Neural crest cell (in vitro differentiated cells): ENCODE measurements at places on chromosomes 12 and 14. TPM values are rescaled to one million over a fixed set of nuclear protein-coding genes. Genes with fewer than 3 reads are reported as not detected.

DNA sequence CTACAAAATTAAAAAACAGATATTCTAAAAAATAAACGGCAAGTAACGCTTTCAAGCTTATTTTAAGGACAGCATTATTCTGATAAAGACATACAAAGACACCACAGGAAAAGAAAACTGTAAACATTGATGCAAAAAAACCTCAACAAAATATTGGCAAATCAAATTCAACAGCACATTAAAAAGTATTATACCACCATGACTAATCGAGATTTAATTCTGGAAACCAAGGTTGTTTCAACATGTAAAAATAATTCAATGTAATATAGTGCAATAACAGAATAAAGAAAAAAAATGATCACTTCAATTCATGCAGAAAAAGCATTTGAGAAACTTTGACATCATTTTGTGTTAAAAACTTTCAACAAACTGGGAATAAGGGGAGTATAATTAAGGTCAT, 1323.2 kb downstream of the FSCB start:
- no peaks in the 10 kb centered on the region for H3K4me1 ChIP-seq
- no peak overlapping the region for H3K4me3 ChIP-seq
- no peaks in the 10 kb centered on the region for H3K36me3 ChIP-seq
- H3K27ac ChIP-seq = no peak overlapping the region
- DNase-seq = no peak

- peaks cover 5% of the 10 kb centered on the region for H3K4me1 ChIP-seq
- no peak overlapping the region for H3K4me3 ChIP-seq
- no peaks in the 10 kb centered on the region for H3K36me3 ChIP-seq
- DNase-seq = no peak
These were observed 108.7 kb upstream of the SLC38A4 start for GRCh38 chr12:46934374-46935111.

DNA sequence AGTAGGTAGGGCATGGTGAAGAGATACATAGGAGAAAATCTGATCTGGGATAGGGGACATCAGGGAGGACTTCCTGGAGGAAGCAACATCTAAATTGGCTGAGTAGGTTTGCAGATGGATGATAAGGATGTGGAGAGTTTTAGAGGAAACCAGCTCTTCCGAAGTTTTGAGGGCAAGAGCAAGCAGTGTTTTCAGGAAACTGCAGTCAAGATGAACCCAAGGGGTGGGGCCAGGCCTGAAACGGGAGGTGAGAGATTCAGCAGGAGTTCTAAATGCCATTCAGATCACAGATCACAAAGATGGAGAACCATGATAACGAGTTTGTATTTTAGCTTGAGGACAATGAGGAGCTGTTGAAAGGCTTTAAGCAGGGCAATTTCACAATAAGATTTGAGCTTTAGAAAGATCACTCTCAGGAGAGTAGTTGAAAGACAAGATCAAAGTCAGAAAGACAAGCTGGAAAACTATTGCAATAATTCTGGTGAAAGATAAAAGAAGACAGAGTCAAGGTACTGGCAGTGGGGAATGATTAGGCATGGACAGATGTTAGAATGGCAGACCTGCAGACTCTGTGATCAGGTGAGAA, 70.1 kb upstream of the PLXNC1 start:
- H3K4me3 ChIP-seq = no peak overlapping the region
- no peak for DNase-seq
- H3K36me3 ChIP-seq = no peaks in the 10 kb centered on the region
- peaks cover 11% of the 10 kb centered on the region for H3K4me1 ChIP-seq
- H3K27me3 ChIP-seq = no peaks in the 10 kb centered on the region

DNA sequence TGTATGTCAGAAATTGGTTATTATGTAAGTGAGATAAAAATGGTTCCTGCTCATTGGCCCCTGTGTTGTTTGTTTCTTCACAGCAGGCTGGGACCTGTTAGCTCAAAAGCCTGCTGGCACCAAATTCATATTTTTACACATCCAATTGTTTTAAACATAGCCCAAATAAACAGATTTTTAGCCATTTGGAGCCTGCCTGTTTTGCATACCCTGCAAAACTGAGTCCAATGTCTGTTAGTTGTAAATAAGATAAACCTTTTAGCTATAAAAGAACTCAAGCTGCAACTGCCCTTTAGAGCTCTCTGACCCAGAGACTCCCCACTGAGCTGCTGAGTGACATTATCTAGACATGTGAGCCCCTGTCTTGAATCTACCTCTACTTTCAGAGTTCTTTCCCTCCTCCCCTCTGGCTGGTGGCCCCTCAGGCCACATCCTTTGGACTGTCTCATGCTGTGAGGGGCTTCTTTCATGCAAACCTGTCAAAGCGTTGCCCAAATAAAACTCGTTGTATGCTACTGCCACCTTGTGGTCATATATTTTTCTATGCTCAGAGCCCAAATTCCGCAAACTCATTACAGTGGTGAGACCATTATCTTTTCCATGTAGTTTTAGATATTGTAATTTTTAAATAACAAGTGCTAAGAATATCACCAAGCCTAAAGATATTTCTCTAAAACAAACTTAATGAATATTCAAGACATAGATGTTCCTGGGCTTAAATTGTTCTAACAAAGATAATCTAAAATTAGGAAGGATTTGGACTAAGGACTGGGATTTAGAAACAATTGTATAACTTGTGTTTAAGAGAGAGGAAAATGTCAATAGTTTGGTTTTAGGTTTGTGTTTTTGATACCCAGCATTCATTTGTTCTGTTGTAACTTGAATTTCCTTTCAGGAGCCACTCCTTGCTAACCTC, 337.9 kb downstream of the AACS start:
- no peak overlapping the region for H3K4me3 ChIP-seq
- H3K27ac ChIP-seq = no peak overlapping the region
- H3K27me3 ChIP-seq = peaks cover 2% of the 10 kb centered on the region

- no peak overlapping the region for H3K27ac ChIP-seq
- DNase-seq = no peak
- no peak overlapping the region for H3K4me3 ChIP-seq
- H3K27me3 ChIP-seq = no peaks in the 10 kb centered on the region
- no peaks in the 10 kb centered on the region for H3K36me3 ChIP-seq
These were observed 91.8 kb downstream of the EML1 start for GRCh38 chr14:99884834-99885648.

DNA sequence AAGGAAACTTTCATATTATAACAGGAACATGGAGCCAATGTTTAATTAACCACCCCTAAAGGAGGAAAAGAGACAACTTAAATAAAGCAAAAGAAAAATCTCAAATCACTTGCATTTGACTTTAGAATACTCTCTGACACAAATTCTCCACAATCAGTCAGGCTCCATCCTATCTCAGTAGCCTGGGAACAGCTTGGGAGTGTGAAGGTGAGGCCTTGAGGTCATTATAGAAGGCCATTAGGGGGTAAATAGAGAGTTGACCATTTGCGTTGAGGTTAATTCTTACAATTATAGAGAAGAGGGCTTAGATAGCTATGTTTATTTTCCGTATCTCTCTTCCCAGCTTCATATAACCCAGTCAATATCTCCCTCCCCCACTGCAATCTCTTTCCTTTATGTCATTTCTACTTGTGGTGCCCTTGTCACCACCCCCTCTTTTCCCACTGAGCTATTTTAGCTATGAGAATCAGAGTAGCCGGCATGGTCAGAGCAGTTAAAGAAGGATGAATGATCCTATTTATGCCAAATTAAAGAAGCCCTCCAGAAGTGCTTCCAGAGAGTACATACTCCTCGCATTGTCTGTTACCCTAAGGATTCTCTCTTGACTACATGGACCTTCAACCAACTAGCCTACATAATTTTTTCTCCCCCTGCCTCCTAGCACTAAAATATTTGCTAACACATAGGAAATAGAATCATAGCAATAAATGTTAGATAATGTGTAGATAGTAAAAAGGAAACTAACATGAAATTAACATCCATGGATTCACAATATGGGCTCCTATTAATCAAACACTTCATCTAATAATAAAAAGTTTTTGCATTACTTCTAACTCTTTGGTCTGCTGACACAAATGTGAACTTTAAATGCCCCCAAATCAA, 135.2 kb upstream of the KRR1 start:
- H3K4me3 ChIP-seq = peak overlapping the region; percentile 52
- H3K27me3 ChIP-seq = no peaks in the 10 kb centered on the region
- DNase-seq = no peak

- peaks cover 15% of the 10 kb centered on the region for H3K4me1 ChIP-seq
- H3K4me3 ChIP-seq = no peak overlapping the region
- H3K27ac ChIP-seq = peak overlapping the region; percentile 48
- H3K27me3 ChIP-seq = no peaks in the 10 kb centered on the region
- H3K36me3 ChIP-seq = no peaks in the 10 kb centered on the region
These were observed 377.1 kb upstream of the RGS6 start for GRCh38 chr14:71554959-71555612.

GRCh38 chr14:96805956-96806355, 8.8 kb downstream of the VRK1 start:
- no peak for DNase-seq
- H3K4me1 ChIP-seq = peaks cover 14% of the 10 kb centered on the region
- peaks cover 8% of the 10 kb centered on the region for H3K36me3 ChIP-seq
- H3K4me3 ChIP-seq = no peak overlapping the region

DNA sequence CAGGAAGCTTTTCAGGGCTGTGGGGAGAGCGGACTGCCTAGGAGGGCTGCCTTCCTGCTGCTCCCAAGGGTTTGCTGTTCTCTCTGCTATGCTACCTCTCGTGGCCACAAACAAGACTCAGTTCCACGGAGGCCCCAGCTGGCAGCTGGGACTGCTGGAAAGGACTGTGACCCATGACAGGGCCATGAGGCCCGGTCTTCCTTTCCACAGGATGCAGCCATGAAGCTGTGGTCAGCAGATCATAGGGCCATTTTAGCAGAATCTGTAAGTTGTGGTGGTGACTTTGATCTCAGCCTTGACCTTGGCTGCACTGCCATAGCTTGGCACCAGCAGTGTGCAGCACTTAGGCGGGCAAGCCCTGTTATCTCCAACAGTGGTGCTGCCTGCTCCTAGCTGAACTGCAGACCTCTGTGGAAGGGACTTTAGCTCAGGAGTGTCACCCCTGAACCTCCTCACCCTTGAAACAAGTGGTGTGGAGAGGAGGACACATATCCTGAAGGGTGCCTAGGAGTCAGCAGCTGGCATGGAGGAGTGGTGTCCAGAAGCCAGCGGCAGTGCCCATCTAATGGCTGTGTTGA, 12.3 kb downstream of the KRT80 start:
- no peak overlapping the region for H3K4me3 ChIP-seq
- no peaks in the 10 kb centered on the region for H3K36me3 ChIP-seq
- no peaks in the 10 kb centered on the region for H3K27me3 ChIP-seq

DNA sequence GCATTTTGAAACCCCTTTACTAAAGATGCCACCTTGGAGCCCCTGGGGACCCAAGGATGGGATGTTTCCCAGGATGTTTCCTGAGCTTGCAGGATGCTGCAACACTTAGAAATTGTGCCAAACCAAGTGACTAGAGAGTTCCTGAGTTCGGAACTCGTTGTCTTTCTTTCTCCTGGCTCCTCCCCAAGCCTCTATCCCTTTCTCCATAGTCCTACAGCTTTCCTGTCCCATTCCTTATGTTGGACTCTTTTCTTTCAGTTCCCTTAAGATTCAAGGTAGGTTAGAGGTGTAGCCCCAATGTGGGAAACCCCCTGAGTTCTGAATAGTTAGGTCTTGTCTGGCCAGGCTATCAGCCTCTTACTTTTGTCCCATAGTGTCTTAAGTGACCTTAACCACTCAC, 1.4 kb upstream of the KIF5A start:
- H3K27me3 ChIP-seq = peaks cover 61% of the 10 kb centered on the region
- DNase-seq = no peak
- peak overlapping the region; percentile 99 for H3K4me3 ChIP-seq
- no peak overlapping the region for H3K27ac ChIP-seq
- H3K36me3 ChIP-seq = no peaks in the 10 kb centered on the region
- H3K4me1 ChIP-seq = peaks cover 47% of the 10 kb centered on the region

DNA sequence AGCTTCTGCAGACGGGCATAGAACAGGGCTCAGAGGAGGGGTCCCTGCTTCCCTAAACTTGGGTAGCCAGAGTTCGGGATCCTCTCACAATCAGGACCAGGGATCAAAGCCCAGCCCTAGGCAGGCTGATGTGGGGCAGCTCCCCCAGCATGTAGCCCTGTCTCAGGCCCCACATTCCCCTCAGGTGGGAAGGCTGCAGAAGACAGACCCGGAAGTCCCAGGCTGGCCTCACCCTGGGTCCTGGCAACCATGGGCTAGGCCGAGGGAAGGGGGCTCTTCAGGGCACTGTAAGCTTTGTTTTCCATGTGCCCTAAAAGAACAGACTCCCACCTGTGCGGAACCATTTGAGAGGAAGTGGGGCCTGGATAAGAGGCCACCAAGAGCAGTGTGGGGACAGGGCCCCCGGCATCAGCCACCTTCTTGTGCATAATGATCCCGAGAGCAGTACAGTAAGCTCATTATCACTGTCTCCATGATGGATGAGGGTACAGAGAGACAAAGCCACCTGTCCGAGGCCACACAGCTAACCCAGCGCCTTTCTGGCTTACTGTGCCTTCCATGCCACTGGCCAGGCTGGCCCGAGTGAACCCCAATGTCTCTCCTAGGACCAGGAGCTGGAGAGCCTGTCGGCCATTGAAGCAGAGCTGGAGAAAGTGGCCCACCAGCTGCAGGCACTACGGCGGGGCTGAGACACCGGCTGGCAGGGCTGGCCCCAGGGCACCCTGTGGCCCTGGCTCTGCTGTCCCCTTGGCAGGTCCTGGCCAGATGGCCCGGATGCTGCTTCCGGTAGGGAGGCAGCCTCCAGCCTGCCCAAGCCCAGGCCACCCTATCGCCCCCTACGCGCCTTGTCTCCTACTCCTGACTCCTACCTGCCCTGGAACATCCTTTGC, 11.5 kb downstream of the CHGA start:
- H3K4me1 ChIP-seq = no peaks in the 10 kb centered on the region
- DNase-seq = no peak
- no peaks in the 10 kb centered on the region for H3K27me3 ChIP-seq
- H3K36me3 ChIP-seq = no peaks in the 10 kb centered on the region

- no peak overlapping the region for H3K4me3 ChIP-seq
- no peaks in the 10 kb centered on the region for H3K4me1 ChIP-seq
- H3K27me3 ChIP-seq = peaks cover 3% of the 10 kb centered on the region
- peaks cover 2% of the 10 kb centered on the region for H3K36me3 ChIP-seq
- no peak overlapping the region for H3K27ac ChIP-seq
- DNase-seq = no peak
These were observed 24.5 kb downstream of the FZD10 start for GRCh38 chr12:130186651-130187268.

The GLT1D1 gene
- total RNA-seq = 7.4 and 8.6 TPM in 2 replicates

The TRHDE gene
- 0.51 and 0.66 TPM in 2 replicates for total RNA-seq

The CLEC7A gene
- not detected in 2 replicates for total RNA-seq

The CDKL1 gene
- total RNA-seq = 6.1 and 8.3 TPM in 2 replicates

The EIF2S1 gene
- total RNA-seq = 108 and 115 TPM in 2 replicates

The DHH gene
- total RNA-seq = 1.5 TPM in 2 replicates

The FAM222A gene
- total RNA-seq = 12.5 and 13.9 TPM in 2 replicates

The GSG1 gene
- total RNA-seq = not detected in 2 replicates
